ENCODE measurements at places on chromosomes 2 and 18. TPM values are rescaled to one million over a fixed set of nuclear protein-coding genes. Genes with fewer than 3 reads are reported as not detected.

The ACTR2 gene
- total RNA-seq: 102 TPM

The GNLY gene
- total RNA-seq: not detected

The SLC9A4 gene
- total RNA-seq: under 0.01 TPM

The LYPD6 gene
- 0.13 TPM for total RNA-seq
